ENCODE measurements at places on chromosomes 1 and 21.

DNA sequence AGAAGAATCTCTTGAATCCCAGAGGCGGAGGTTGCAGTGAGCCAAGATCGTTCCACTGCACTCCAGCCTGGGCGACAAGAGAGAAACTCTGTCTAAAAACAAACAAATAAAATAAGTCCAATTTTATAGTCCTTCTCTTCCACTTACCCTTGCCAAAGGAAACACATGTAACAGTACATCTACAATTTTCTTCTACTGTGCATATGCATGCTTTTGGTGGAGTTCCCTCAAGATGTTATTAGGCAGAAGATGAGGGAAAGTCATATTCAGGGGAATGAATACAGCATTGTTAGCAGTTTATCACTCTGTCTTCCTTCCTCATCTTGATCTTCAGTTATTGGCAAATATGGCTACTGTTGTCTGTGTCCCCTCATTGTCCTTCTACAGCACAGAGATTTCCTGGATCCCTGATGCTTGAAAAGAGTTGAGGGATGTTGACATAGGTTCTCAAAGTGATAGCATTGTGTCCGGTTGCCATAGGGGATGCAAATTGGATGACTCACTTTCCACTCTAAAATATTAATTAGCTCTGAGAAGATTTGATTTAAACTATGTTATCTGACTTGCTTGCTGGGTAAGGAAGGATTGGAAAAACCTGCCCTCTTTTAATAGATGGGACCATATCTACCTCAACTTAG, 1173.6 kb downstream of the KCNT2 start:
- no peak overlapping the region for H3K27ac ChIP-seq
- H3K27me3 ChIP-seq = no peaks in the 10 kb centered on the region
- H3K36me3 ChIP-seq = no peaks in the 10 kb centered on the region
- H3K4me3 ChIP-seq = no peak overlapping the region
- DNase-seq = no peak

- H3K27ac ChIP-seq = no peak overlapping the region
- no peaks in the 10 kb centered on the region for H3K36me3 ChIP-seq
- no peaks in the 10 kb centered on the region for H3K4me1 ChIP-seq
- H3K4me3 ChIP-seq = no peak overlapping the region
Observed at GRCh38 chr1:60678802-60679201, 403.6 kb upstream of the NFIA start.

DNA sequence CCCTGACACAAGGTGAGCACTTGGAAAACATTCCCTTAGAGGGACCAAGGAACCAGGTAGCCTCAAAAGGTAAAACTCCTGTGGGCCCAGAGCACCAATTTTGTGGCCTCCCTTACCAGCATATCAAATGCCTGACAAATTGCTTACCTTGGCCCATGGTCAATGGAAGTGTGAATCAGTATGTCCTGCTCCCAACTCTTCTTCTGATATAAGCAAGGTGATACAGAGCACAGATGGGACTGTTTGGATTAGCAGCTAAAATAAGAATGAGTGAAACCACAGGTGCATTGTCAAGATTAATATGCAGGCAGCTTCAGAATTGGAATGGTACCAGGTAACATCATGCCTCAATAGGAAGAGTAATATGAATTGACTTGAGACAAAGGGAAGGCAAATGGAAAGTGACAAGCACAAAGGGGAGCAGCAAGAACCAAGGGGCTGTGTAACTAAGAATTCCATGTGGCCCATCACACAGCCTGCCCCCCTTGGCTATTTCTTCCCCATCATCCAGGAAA, 156.8 kb upstream of the KCND3 start:
- H3K27ac ChIP-seq = no peak overlapping the region
- H3K4me1 ChIP-seq = no peaks in the 10 kb centered on the region
- no peak overlapping the region for H3K4me3 ChIP-seq
- DNase-seq = no peak
- no peaks in the 10 kb centered on the region for H3K36me3 ChIP-seq
- no peaks in the 10 kb centered on the region for H3K27me3 ChIP-seq

GRCh38 chr1:17520041-17520440, 19.5 kb upstream of the ARHGEF10L start:
- no peaks in the 10 kb centered on the region for H3K36me3 ChIP-seq
- peaks cover 15% of the 10 kb centered on the region for H3K4me1 ChIP-seq
- H3K27ac ChIP-seq = no peak overlapping the region
- H3K27me3 ChIP-seq = no peaks in the 10 kb centered on the region

- DNase-seq = no peak
- H3K4me3 ChIP-seq = no peak overlapping the region
- H3K27me3 ChIP-seq = no peaks in the 10 kb centered on the region
- no peak overlapping the region for H3K27ac ChIP-seq
- no peaks in the 10 kb centered on the region for H3K4me1 ChIP-seq
- H3K36me3 ChIP-seq = no peaks in the 10 kb centered on the region
Observed at GRCh38 chr1:107510347-107510746, 369.5 kb downstream of the NTNG1 start.

- no peaks in the 10 kb centered on the region for H3K4me1 ChIP-seq
- H3K27ac ChIP-seq = no peak overlapping the region
- H3K4me3 ChIP-seq = no peak overlapping the region
- no peaks in the 10 kb centered on the region for H3K27me3 ChIP-seq
- no peak for DNase-seq
- H3K36me3 ChIP-seq = no peaks in the 10 kb centered on the region
Observed at GRCh38 chr1:77424236-77424635, 142.4 kb downstream of the AK5 start.

DNA sequence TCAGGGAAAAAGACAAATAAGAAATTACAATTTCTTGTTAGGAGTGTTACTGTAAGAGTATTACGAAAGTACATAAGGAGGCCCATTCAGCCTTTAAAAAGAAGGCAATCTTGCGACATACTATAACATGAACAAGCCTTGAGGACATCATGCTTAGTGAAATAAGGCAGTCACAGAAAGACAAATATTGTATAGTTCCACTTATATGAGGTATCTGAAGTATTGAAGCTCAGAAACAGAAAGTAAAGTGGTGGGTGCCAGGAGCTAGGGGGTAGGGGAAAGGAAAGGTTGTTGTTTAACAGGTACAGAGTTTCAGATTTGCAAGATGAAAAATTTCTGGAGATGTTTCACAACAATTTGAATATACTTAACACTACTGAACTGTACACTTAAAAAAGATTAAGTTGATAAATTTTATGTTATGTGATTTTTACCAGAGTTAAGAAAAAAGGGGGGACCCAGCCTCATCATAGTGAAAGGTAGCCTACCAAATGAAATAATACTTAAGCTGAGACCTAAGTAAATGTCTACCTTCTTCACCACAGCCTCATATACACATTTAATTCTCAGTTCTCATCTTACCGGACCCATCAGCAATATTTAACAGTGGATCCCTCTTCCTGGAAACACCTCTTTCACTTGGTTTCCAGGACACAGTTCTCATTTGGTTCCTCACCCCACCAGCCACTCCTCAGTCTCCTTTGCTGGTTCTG, 19.5 kb downstream of the USP24 start:
- H3K36me3 ChIP-seq = no peaks in the 10 kb centered on the region
- H3K27ac ChIP-seq = no peak overlapping the region
- H3K4me1 ChIP-seq = peaks cover 11% of the 10 kb centered on the region
- DNase-seq = no peak
- H3K4me3 ChIP-seq = no peak overlapping the region

DNA sequence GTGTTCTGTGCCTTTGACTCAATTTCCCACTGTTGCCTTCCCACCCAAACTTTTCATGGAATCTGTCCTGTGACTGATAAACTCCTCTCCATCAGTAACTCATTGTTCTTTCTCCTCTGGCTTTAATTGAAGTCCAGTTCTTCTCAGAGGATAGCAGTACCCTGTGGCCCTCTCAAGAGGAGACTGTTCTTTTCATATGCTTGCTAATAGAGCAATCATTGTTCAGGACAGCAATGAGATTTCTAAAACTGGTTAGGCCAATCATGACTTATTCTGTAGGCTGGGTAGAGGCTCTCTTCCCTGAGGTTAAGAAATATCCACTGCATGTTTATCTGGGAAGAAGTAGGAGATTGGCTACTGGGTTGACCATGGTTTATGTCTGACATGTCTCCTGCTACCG, 98.8 kb downstream of the CHD1L start:
- H3K27me3 ChIP-seq = no peaks in the 10 kb centered on the region
- no peak overlapping the region for H3K27ac ChIP-seq
- no peak overlapping the region for H3K4me3 ChIP-seq
- no peaks in the 10 kb centered on the region for H3K4me1 ChIP-seq
- no peak for DNase-seq

DNA sequence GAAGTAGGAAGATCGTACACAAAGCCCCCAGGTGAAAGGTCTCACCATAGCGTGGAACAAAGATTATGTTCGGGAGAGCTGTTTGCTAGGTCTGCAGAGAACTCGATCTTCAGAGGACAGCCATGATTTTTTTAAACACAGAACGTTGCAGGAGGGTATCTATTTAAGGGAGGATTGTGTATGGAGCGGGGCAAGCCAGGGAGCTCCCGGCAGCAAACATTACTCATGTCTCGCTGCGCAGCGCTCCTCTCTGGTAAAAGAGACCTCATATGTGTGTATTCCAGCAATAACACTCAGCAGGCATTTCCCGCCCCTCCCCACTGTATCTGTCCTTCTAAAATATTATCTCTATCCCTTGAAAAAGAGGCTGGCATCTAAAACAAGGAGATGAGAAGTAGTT, 2.7 kb downstream of the GLIS1 start:
- H3K36me3 ChIP-seq = no peaks in the 10 kb centered on the region
- peaks cover 4% of the 10 kb centered on the region for H3K4me1 ChIP-seq
- no peak overlapping the region for H3K4me3 ChIP-seq
- H3K27ac ChIP-seq = no peak overlapping the region
- DNase-seq = no peak

DNA sequence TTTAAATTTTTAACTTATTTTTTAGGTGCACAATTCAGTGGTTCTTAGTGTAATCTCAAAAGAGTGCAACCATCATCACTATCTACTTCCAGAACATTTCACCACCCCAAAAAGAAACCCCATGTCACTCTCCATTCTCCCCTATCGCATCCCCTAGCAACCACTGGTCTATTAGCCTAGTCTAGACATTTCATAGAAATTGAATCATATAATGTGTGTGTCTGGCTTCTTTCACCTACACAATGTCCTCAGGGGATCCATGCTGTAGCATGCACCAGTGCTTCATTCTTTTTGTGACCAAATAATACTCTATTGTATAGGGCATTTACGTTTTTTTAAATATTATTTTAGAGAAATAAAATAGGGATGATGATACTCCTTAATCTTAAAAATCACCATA, 64.7 kb downstream of the JAK1 start:
- no peaks in the 10 kb centered on the region for H3K36me3 ChIP-seq
- DNase-seq = no peak
- H3K27ac ChIP-seq = no peak overlapping the region
- H3K4me1 ChIP-seq = peaks cover 21% of the 10 kb centered on the region
- H3K4me3 ChIP-seq = no peak overlapping the region

DNA sequence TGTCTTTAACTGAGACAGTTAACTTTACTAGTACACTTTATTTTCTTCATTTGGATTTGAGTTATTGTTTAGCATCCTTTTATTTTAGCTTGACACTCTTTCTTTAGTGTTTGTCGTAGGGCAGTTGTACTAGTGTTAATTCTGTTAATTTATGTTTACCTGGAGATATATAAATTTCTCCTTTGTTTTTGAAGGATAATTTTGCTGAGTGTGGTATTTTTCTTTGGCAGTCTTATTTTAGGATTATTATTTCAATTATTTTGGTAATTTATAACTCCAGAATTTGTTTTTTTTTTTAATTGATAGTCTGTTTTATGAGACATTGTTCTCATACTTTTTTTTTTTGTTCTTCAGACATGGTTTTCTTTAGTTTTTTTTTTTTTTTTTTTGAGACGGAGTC, 73.8 kb upstream of the CHODL start:
- H3K27me3 ChIP-seq = no peaks in the 10 kb centered on the region
- no peaks in the 10 kb centered on the region for H3K4me1 ChIP-seq
- H3K4me3 ChIP-seq = no peak overlapping the region
- no peaks in the 10 kb centered on the region for H3K36me3 ChIP-seq
- no peak overlapping the region for H3K27ac ChIP-seq

DNA sequence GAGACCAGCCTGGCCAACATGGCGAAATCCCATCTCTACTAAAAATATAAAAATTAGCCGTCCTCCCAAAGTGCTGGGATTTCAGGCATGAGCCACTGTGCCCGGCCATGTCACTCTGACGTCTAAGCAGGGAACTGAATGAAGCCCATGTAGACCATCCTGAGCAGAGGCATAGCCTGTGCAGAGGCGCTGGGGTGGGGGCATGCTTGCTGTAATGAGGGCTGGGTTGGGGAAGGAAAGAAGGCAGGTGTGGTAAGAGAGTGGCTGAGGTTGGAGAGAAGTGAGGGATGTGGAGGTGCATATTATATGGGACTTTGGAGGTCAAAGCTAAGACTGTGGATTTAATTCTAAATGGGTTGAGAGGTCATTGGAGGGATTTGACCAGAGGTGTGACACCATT, 47.1 kb upstream of the SCMH1 start:
- H3K27ac ChIP-seq = no peak overlapping the region

GRCh38 chr1:219373616-219373935, 199.9 kb downstream of the LYPLAL1 start:
- H3K36me3 ChIP-seq = no peaks in the 10 kb centered on the region
- H3K27me3 ChIP-seq = no peaks in the 10 kb centered on the region
- no peak overlapping the region for H3K27ac ChIP-seq
- DNase-seq = no peak

- no peak overlapping the region for H3K27ac ChIP-seq
- no peak overlapping the region for H3K4me3 ChIP-seq
- no peaks in the 10 kb centered on the region for H3K27me3 ChIP-seq
- no peak for DNase-seq
- H3K36me3 ChIP-seq = no peaks in the 10 kb centered on the region
- H3K4me1 ChIP-seq = no peaks in the 10 kb centered on the region
Observed at GRCh38 chr1:77047978-77048614, 171.1 kb downstream of the PIGK start.

- no peaks in the 10 kb centered on the region for H3K27me3 ChIP-seq
- DNase-seq = no peak
- H3K27ac ChIP-seq = no peak overlapping the region
- H3K36me3 ChIP-seq = no peaks in the 10 kb centered on the region
- H3K4me1 ChIP-seq = peaks cover 13% of the 10 kb centered on the region
Observed at GRCh38 chr1:56180520-56181190, 398.7 kb downstream of the PLPP3 start.

- peaks cover 8% of the 10 kb centered on the region for H3K36me3 ChIP-seq
- DNase-seq = no peak
- no peaks in the 10 kb centered on the region for H3K27me3 ChIP-seq
- H3K27ac ChIP-seq = peak overlapping the region; percentile 90
Observed at GRCh38 chr1:58699011-58699762, 675 bp downstream of the MYSM1 start.

- H3K27ac ChIP-seq = peak overlapping the region; percentile 92
- H3K4me1 ChIP-seq = peaks cover 33% of the 10 kb centered on the region
- peaks cover 41% of the 10 kb centered on the region for H3K36me3 ChIP-seq
- no peaks in the 10 kb centered on the region for H3K27me3 ChIP-seq
- peak overlapping the region; percentile 93 for H3K4me3 ChIP-seq
Observed at GRCh38 chr1:25818569-25818968, 1.2 kb upstream of the MTFR1L start.
